Esophagus mucosa (tissue), 1 donor: ENCODE measurements at places on chromosomes 7 and 10. TPM values are rescaled to one million over a fixed set of nuclear protein-coding genes. Genes with fewer than 3 reads are reported as not detected.

Gene NKX6-2
- total RNA-seq = 0.08 TPM

Gene PLXNA4
- 1.1 TPM for total RNA-seq

Gene GLI3
- 15.0 TPM for total RNA-seq

Gene TMEM236
- 0.16 TPM for total RNA-seq

Gene PPP1R9A
- total RNA-seq = 0.36 TPM

Gene SH2D4B
- 0.04 TPM for total RNA-seq

Gene MARCHF5
- 42.9 TPM for total RNA-seq

Gene GRID2IP
- total RNA-seq = 0.12 TPM
